ENCODE measurements at places on chromosomes 6 and 20.

GRCh38 chr6:140436023-140436811, 1061.8 kb upstream of the CITED2 start:
- DNase-seq, result no peak

DNA sequence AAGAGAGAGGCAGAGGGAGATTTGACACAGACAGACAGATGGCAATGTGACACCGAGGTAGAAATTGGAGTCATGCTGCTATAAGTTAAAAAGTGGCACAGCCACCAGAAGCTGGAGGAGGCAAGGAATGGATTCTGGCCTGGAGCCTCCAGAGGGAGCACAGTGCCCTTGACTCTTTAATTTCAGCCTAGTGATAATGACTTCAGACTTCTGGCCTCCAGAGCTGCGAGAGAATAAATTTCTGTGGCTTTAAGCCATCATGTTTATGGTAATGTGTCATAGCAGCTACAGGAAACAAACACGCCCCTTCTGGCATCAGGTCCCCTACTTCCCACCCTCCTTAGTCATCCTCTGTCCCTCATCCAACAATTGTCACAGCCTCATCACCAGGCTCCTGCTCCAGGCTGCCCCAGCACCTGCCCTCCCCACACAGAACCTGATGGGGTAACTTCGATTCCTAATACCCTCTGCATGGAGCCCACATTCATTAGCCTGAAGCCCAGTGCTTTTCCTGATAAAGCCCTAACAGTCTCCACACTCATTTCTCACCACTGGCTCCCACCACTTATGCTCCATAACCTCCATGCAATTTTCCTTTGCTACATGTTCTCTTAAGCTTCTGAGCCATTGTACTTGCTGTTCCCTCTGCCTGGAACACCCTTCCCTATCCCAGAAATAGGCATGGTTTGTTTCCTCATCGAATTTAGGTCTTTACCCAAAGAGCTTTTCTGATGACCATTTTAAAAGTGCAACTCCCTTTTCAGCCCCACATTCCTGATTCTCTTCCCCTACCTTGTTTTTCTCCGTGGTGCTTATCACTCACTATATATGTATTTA, 69.7 kb upstream of the TOX2 start:
- DNase-seq, result no peak

- DNase-seq, result no peak
These were observed 1.4 kb upstream of the LEMD2 start for GRCh38 chr6:33790379-33790778.

DNA sequence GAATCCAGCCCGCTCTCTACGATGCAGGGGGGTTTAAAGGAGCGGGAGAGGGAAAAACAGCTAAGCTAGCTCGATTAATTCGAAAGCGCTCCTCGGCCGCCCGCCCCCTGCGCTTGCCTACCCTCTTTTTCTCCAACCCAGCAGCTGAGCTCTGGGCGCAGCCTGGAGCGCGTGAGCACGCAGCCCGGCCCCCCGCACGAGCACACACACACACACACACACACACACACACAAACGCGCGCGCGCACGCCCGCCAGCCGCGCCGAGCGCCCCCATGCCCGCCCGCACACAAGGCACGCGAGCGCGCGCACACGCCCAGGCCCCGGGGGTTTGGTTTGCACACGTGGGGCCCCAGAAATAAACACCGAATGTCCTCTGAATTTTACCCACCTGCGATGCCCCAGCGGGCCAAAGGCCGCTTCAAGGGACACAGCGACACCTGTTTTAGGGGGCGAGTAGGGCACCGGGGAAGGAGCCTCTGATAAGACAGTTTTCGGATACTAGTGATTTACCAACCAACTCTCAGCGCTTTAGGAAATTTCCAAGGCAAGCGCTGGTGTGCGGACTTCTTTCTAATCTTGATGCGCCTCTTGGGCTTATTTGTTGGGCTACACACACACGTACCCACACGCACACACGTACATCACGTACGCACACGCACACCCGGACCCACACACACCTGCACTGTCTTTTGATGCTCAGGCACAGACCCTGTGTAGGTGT, 802 bp upstream of the NRN1 start:
- no peak for DNase-seq

DNA sequence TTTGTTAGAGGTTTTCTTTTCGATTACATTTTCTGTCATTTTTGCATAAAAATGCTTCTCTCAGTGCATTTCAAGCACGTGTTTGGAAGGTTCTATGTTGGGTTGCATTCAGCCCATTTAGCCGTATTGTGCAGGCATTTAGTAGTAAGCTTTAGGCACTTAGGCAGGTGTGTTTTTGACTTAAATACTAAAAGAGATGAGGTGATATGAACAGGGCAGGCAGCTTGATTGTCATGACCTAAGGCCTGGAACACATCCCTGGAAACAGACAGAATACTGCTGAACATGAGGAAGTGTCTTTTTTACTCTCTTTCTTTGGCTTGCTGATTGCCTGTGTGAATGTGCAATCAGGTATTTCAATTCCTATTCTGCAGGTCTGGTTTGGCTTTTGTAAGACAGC, 610.5 kb upstream of the MAN1A1 start:
- DNase-seq, result no peak

- DNase-seq, result no peak
These were observed 32.8 kb downstream of the PPP1R14C start for GRCh38 chr6:150175586-150176151.

- DNase-seq, result no peak
These were observed at the start of gene ECT2L for GRCh38 chr6:138795809-138796603. TSS of gene ECT2L (plus strand) at chr6:138796087. CDS start at chr6:138813275, 17,188 bp downstream.
